ENCODE measurements at places on chromosomes 16 and 17.

DNA sequence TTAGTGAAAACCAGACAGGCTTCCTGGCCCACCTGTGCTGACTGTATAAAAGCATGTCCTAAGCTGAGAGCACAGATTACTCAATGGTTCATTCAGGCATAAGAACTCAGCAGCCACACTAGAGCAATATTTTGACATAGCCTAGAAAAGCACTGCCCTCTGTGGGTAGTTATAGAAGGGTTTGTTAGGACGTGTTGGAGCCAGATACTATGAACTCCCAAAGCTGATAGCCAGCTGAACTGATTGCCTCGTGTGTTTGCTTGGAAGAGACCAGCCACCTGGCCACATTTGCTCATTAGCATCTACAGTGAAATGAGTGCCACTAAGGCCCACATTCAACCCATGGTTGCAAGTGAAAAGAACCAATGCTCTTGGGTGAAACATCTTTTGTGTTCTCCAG is 30.8 kb upstream of the ABCA5 start:
- DNase-seq, result no peak

DNA sequence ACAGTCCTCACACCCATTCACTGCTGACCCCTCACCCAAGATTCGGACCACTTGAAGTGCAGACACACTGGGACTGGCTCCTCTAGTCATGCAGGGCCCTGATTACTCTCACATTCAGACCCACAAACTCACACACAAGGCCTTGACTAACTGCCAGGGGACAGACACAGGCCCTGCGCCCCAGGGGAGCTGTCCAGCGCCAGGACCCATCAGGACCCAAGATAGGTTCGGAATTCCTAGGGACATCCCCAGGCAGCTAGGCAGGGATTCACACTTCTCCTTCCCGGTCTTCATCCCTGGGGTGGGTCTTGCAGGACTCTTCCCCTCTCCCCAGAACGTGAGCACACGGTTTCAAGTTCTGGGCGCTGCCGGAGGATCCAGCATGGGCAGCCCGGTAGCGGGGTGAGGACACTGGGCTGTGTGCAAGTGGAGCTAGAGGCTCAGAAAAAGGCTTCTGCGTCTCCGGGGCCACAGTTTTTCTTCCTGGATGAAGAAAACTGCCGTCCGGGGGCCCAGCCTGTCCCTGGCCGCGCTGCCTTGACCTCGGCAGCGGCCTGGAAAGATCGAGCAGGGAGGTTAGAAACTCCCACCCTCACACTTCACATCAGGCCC is 1.6 kb downstream of the SEZ6 start:
- no peak for DNase-seq

DNA sequence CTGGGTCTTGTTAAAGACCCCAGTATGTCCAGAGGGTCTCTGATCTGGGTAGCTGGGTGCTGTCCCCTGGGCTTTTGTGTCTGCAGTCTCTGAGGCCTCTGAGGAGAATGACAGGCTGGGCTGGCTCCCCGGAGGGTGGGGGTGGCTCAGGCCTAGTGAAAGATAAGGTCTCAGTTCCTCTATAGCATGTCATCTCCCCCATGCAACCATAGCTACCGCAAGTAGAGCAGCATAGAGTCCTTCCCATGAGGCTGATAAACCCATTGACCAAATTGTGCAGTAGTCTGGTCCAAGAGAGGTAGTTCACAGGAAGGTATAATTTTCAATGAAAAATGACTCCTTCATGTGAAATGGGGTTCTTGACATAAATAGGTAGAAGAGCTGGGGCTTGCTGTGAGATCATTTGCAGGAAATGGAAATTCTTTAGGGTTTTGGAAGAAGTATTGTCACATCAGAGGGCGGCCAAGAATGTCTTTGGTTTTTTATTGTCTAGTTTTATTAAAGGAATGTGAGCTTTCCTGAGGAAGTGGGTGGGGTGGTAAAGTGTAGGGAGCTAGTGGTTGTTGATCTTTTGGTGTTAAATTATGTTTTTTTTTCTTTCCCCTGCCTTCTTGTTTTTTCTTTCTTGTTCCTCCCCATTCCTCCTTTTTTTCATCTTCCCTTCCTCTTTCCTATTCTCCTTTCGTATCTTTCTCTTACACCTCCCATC is 21.0 kb downstream of the SLC7A6OS start:
- DNase-seq, result peak; percentile 34

DNA sequence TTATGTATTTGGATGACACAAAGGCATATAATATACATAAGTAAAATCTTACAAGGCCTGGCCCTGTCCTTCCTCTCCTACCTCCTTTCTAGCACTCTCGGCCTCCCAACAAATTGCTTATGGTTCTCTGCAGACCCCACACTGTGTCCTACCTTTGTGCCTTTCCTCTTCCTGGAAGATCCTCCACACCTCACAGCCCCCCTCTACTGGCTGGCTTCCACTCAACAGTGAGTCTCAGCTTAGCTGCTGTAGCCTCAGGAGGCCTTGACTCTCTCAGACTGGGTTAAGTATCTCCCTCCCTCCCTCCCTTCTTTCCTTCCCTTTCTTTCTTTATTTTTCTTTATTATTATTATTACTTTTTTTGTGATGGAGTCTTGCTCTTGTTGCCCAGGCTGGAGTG is 8.3 kb upstream of the SLC52A1 start:
- DNase-seq, result no peak

GRCh38 chr16:84032458-84033178 is 10.0 kb downstream of the SLC38A8 start:
- DNase-seq, result no peak

DNA sequence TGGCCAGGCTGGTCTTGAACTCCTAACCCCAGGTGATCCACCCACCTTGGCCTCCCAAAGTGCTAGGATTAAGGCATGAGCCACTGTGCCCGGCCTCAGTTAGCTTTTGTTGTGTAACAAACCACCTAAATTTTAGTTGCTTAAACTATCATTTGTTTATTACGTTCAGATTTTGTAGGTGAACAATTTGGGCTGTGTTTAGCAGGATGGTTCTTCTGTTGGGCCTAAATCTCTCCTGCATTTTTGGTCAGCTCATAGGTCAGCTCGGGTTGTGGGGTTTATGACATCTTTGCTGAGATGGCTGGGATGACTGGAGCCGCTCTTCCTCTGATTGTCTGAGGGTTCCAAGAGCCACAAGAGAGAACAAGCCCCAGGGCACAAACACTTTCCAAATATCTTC is 21.1 kb upstream of the NLRP1 start:
- DNase-seq, result no peak

DNA sequence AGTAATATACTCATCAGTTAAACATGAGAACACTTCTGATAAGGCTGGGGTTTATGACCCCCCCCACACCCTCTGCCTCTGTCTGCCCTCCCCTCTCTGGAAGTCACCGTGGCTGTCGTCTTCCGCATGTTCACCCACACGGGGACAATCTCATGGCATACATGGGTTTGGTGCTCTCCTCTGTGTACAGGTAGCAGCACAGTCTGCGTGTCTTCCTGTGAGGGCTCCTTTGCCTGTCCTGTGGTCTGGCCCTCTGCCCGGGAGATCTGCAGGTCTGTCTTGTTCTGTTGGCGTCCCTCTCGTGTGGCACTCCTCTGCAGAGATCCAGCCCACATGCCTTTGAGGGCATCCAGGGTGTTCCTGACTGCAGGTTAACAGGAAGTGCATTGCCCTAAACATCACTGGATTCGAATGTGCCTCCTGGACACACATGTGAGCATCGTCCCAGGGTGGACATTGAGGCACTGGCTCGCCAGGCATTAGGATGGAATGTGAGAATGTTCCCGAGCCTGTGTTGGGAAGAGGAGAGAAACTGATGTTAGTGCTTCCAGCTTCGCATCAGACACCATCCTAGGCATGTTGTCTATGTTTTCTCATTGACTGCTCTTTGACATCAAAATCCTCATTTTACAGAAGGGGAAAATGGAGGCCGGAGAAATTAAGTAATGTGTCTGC is 54.5 kb downstream of the NKD1 start:
- DNase-seq, result peak; percentile 25

DNA sequence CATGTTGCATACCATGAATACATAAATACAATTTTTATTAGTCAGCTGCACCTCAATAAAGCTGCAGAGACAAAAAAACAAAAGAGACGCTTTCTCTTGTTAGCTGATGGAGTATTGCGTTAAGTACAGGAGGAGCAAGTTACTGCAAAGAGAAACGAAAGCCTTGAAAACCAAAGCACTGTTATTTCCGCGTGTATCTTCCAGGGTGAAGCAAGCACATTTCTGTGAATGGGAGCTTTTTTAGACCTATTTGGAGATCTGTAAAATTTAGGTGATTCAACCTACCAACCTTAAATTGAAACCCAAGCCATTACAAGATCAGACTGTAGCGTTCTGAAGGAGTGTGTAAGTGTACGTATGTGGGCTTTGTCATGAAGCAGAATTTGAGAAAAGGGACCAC is 390.4 kb downstream of the SOX9 start:
- DNase-seq, result no peak
